ENCODE measurements at places on chromosomes 16 and 17.

GRCh38 chr17:19507775-19508576 lies 25.7 kb upstream of the SLC47A1 start:
- DNase-seq = peak; percentile 59

- no peak for DNase-seq
Measured at GRCh38 chr17:63966646-63967264, 6.0 kb downstream of the SCN4A start.

GRCh38 chr17:76337413-76337777 lies 16.3 kb downstream of the PRPSAP1 start:
- DNase-seq = no peak

GRCh38 chr17:2455956-2456355 lies 55.1 kb upstream of the MNT start:
- no peak for DNase-seq

DNA sequence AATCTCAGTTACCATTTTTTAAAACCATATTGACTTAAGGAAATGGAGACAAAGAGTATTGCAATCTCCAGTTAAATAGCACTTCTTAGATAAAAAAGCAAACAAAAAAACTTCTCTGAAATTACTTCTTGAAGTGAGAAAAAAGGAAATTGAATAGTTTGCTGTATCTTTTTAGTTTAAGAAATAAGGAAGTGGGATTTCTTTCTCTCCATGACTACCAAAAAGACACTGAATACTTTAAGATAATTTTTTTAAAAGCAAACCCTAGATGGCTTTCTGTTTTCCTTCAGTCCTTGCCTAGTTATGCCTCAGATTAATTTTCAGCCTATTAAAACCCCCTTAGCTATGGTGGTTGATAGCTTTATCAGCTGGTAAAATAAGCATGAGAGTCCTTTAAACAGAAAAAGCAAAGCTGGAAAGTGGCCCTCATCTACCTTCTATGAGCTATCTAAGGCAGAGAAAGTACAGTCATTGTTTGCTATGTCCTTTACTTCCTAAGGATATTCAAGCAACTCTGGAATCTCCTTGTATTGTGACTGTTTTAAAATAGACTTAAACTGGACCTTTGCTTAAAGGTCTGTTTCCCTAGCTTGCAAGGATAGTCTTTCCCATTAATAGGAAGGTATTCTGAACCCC lies 28.6 kb downstream of the TPPP3 start:
- DNase-seq = no peak

GRCh38 chr17:21742326-21742725 lies 50.0 kb downstream of the KCNJ18 start:
- peak; percentile 11 for DNase-seq

DNA sequence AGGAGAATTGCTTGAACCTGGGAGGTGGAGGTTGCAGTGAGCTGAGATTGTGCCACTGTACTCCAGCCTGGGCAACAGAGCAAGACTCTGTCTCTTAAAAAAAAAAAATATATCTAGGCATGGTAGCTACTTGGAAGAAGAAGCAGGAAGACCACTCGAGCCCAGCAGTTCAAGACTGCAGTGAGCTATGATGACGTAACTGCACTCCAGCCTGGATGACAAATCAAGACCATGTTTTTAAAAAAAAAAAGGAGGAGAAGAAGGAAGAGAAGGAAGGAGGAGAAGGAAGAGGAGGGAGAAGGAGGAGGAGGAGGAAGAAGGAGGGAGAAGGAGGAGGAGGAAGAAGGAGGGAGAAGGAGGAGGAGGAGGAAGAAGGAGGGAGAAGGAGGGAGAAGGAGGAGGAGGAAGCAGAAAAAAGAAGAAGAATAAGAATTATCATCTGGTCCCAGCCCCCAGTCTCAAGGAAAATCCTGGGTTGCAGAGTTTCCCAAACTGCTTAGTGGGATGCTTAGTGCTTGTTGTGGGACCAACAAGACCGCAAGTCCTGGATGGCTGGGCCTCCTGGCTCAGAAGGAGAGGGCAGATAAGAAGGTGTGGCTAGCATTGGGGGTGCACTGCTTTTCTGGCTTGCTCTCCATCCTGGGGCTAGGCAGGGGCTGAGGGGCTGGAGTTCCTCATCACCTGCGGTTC lies 3.7 kb upstream of the DRC7 start:
- peak; percentile 80 for DNase-seq

- no peak for DNase-seq
Measured at GRCh38 chr16:26454102-26454501, 612.6 kb upstream of the C16orf82 start.

GRCh38 chr16:25501530-25502255 lies 190.1 kb upstream of the HS3ST4 start:
- no peak for DNase-seq

GRCh38 chr17:43316522-43317142 lies 82.2 kb upstream of the ARL4D start:
- DNase-seq = peak; percentile 13

- DNase-seq = no peak
Measured at GRCh38 chr16:81902025-81902424, 109.2 kb downstream of the SDR42E1 start.

GRCh38 chr17:35577830-35578196 lies 558 bp downstream of the PEX12 start:
- DNase-seq = no peak

DNA sequence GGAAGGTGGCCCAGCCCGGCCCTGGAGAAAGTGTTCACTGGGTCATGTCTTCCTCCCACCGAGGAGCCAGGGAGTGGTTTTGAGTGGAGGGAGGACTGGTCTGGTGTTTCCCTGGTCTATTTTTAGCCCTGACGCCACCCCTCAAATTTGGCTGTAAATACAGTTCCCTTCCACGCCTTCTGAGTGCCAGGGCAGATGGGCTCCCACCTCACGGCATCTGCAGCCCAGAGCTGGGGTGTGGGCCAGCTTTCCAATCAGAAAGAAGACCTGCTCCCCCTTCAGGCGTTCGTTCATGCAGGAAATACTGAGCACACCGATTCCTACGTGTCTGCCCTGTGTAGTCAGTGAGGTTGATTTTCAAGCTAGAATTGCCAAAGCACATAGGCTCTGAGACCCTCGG lies 53.7 kb downstream of the SNX20 start:
- DNase-seq = no peak

DNA sequence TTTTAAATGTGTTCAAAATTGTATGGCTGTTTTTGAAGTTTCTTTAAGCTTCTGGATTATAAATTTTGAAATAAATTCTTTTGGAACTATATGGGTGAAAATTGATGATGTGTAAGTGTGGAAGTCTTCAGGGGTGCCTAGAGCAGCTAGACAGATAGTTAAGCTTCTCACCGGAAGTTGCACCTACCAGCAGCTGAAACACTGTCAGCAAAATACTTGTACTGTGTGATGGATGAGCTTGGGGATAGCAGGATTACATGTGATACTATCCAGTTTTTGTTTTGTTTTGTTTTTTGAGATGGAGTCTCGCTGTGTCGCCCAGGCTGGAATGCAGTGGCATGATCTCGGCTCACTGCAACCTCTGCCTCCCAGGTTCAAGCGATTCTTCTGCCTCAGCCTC lies 19.7 kb downstream of the RBL2 start:
- no peak for DNase-seq

- DNase-seq = peak; percentile 88
Measured at GRCh38 chr17:77429969-77430752, 289.4 kb downstream of the SEC14L1 start.

GRCh38 chr17:50100921-50101345 lies 5.8 kb downstream of the PDK2 start:
- no peak for DNase-seq

DNA sequence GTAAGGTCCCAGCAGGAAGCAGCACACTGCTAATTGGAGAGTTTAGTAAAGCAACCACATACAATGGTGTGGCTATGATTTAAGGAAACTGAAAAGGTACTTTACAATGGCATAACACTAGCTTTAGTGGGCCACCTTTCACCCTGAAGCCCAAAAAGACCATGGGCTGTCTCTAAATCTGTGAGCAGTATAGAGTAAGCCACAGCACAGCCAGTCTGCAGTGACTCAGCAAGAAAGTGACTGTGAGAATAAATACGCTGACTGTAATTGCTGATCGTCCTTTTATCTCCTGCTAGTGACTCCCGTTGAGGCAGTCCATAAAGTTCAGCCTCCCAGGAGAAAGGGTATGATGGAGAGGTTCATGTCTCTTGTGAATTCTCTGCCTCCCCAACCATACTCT lies 679.8 kb upstream of the KIF2B start:
- DNase-seq = no peak

DNA sequence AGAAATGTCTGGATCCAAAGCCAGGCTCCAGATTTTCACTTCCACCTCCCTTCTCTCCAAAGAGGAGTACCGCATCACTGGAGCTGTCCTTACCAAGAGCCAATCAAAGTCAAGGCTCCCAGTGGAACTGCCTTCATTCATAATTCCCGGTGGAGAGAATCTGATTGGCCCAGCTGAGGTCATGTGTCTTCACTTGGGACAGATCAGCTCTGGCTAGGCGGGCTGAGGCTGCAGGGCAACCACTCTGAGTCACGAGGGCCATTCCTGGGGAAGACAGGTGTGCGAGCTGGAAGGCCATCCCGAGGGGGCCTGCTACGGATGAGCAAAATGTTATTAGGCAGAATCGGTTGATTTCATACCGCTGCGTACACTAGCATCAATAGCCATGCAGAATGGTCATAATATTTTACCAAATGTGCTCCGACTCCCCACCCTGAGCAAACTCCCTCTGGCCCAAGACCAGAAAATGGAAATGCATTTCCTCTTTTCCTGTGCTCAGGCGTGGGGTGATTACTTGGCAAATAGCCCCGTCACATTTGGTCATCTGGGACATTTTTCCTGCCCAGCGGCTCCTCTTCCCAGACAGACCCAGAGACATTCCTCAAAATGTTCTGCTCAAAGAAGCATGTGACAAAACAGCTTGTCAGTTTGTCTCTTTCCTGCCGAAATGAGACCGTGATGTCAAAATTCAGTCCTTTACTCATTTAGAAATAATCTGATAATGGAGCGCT lies 111.1 kb downstream of the AIPL1 start:
- DNase-seq = peak; percentile 17

DNA sequence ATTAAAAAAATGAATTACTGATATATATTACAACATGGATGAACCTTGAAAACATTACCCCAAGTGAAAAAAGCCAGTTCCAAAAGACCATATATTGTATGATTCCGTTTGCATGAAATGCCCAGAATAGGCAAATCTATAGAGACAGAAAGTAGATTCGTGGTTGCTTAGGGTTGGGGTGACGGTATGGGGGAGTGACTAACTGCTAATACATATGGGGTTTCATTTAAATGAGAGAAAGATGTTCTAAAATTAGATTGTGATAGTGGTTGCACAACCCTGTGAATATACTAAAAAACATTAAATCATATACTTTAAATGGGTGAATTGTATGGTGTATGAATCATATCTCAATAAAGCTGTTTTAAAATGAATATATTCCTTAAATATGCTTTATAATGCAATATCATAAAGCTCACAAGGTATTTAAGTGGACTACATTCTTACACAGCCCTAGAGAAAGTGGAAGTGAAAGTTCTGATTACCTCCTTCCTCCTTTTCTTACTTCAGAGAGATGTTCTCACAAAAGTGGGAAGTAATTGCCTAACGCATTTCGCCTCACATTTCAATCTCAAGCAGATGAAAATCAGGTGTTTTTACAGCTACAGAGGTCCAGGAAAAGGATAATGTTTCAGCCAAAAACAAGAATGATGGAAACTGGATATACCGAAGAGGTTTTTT lies 142.7 kb upstream of the GNAO1 start:
- DNase-seq = no peak

DNA sequence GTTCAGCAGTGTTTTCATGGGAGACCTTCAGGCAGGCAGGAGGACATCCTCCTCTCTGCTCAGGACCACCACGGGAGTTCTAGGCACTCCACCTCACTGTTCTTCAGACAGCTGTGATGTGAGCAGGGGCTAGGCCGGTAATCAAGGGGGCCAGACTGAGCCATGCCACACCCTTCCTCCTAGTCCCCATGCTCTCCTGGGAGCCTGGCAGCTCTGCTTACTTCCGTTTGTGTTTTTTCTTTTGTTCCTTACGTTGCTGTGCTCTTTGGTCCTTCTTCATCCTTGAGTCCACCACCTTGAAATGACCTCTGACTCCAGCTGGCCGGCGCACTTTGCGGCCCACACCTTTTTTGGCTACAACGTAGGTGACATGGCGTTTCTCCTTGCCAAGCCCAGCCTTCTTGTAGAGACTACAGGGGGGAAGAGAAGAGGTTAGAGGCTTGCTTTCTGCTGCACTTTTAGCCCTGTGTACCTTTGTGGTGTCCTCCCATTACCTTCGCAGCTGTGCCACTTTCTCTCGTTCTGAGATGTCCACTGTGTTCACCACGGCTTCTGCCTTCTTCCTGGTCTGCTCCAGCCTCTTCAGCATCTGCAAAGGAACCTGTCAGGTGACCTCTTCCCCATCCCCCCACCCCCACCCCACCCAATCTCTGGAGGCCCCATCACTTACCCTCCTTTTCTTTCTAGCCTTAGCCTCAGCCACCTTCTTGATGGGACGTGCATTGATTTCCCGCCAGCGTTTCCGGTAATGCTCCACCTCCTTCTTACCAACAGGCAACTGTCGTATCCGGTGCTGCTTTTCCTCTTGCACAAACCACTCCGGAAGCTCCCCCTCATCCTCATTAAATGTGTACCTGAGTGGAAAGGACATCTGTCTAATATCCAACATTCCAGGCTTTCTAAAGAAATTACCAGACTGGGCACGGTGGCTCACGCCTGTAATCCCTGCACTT lies 7.4 kb upstream of the PSMC5 start:
- peak; percentile 37 for DNase-seq

DNA sequence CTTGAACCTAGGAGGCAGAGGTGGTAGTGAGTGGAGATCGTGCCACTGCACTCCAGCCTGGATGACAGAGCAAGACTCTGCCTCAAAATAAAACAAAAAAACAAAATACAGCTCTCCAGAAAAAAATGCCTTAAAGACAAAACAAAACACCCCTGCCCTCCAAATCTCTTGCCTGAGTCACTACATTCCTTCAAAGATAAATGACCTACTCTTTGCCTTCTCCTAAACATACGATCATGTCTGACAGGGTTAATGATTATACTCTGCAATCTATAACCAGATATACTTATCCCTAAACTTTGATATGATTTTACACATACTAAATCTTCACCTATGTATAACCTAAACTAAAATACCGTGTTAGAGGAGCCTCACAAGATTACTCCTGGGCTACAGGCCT lies 1.4 kb upstream of the SETD6 start:
- no peak for DNase-seq

DNA sequence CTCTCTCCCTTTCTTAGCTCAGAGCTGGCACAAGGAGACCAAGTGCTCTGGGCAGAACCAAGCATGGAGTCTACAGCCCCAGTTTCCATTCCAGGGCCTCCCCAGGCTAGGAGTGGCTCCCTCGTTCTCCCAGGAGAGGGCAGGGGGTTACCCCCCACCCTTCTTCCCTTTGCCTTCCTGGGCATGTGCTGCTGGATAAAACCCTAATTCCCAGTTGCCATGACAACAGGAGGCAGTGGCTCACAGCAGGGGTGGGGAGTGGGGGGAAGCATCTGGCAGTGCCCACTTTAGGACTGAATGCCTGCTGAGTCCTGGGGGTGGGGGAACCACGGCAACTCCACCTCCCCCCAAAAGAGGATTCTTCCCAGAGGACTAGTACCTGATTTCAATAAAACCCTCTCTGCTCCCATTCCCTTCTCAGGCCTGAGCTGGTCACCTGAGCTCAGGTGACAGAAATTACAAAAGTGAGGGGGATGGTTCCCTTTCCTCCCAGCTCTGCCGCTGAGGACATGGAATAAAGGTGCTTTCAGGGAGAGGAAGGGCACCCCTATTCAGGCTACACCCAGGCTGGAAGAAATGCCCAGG lies 1.8 kb downstream of the MPP2 start:
- DNase-seq = no peak

- DNase-seq = no peak
Measured at GRCh38 chr16:56367764-56368163, 57.6 kb downstream of the AMFR start.

GRCh38 chr17:40247926-40248495 lies 28.9 kb downstream of the WIPF2 start:
- no peak for DNase-seq

Data from K562 (cell line).